ENCODE measurements at places on chromosomes 16 and 17. TPM values are rescaled to one million over a fixed set of nuclear protein-coding genes. Genes with fewer than 3 reads are reported as not detected.

The MPO gene
- polyA plus RNA-seq = not detected

The TUBG2 gene
- 2.5 TPM for polyA plus RNA-seq

The SGSH gene
- 31.6 TPM for polyA plus RNA-seq

The SMG6 gene
- 5.9 TPM for polyA plus RNA-seq

The RCVRN gene
- not detected for polyA plus RNA-seq

The ASIC2 gene
- not detected for polyA plus RNA-seq

The OR1D2 gene
- polyA plus RNA-seq = not detected

The CDH11 gene
- not detected for polyA plus RNA-seq

The NOXO1 gene
- not detected for polyA plus RNA-seq

The DNAH9 gene
- not detected for polyA plus RNA-seq

The CCL16 gene
- polyA plus RNA-seq = not detected

The ACSM2B gene
- not detected for polyA plus RNA-seq

The NOS2 gene
- 0.21 TPM for polyA plus RNA-seq

The RPL26 gene
- polyA plus RNA-seq = 1,664 TPM

The CTRB1 gene
- polyA plus RNA-seq = not detected

The NME2 gene
- polyA plus RNA-seq = 374 TPM

The TP53TG3 gene
- polyA plus RNA-seq = not detected

The ADORA2B gene
- polyA plus RNA-seq = 1.2 TPM

The TMEM238L gene
- not detected for polyA plus RNA-seq

The HOXB6 gene
- polyA plus RNA-seq = not detected

All from IgD-negative memory B cell (primary cell).